ENCODE measurements at places on chromosomes 5 and 9.

GRCh38 chr5:52657247-52657645 lies 130.5 kb upstream of the ITGA1 start:
- no peak for DNase-seq

- DNase-seq = no peak
These were observed 222.8 kb downstream of the NR2F1-AS1 start for GRCh38 chr5:93358176-93358575.

DNA sequence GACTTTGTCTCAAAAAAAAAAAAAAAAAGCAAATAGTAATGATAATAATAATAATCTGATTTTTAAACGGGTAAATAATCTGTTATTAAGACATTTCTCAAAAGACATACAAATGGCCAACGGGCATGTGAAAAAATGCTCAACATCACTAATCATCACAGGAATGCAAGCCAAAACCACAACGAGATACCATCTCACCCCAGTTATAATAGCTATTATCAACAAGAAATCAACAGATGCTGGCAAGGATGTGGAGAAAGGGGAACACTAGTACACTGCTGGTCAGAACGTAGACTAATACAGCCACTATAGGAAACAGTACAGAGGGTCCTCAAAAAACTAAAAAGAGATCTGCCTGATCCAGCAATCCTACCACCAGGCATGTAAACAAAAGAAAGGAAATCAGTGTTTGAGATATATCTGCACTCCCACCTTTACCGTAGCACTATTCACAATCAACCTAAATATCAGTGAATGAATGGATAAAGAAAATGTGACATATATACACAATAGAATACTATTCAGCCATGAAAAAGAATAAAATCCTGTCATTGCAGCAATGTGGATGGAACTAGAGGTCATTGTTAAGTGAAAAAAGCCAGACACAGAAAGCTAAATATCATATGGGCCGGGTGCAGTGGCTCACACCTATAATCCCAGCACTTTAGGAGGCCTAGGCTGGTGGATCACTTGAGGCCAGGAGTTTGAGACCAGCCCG lies 24.9 kb downstream of the VAV2 start:
- DNase-seq = no peak

GRCh38 chr5:150779397-150780186 lies 1.0 kb downstream of the SMIM3 start:
- DNase-seq = no peak

DNA sequence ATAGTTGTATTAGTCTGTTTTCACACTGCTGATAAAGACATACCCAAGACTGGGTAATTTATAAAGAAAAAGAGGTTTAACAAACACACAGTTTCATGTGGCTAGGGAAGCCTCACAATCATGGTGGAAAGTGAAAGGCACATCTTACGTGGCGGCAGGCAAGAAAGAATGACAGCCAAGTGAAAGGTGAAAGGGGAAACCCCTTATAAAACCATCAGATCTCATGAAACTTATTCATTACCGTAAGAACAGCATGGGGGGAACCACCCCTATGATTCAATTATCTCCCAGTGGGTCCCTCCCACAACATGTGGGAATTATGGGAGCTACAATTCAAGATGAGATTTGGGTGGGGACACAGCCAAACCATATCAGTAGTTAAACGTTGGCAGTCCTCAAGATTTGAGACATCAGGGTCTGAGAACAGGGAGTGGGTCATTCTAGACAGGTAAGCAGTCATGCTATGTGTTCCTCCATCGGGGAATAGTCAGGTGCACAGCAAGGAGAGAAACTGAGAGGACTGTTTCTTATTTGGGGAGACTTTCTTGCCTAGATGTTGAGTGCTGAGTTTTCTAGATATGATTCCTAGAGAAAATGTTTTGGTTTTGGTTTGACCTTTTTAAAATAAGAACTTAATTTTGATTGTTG lies 45.8 kb upstream of the ENTREP1 start:
- DNase-seq = no peak

DNA sequence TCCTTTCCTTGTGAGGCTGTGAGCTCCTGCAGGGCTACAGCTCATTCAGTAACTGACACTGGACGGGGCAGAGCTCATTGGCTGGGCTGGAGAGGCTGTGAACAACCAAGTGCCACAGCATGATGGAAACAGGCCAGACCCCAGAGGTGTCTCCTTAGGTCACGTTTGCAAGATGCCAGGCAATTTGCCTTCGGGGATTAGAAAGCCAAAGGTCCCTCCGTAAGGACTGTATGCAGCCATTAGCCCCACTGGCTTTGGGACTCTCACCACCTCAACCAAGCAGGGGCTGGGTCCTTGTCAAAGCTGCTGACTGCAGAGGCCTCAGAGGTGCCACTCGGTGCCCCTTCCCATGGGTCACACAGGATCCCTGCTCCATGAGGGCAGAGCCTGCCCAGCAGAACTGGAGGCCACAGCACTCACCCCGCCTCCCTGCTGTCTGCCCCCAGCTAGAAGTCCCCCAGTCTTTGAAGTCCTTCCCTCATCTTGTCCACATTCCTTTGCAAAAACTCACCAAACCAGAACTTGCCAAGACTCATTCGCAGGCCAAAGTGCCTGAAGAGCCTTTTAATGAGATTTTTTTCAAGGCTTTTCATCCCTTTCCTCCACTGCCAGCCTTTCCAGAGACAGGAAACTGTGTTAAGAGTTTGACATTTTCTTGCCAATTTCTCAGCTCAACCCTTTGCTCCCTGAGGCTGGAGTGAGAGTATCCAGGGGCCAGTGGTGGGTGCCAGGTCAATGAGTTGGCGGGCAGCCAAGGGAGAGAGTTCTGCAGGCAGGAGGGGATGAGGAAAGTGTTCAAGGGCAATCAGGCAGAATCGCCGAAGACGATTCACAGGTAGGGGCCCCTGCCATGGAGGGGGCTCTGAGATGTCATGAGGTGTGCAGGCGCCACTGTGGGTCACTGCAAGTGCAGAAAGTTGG lies 39.7 kb upstream of the SLC25A51 start:
- DNase-seq = no peak

DNA sequence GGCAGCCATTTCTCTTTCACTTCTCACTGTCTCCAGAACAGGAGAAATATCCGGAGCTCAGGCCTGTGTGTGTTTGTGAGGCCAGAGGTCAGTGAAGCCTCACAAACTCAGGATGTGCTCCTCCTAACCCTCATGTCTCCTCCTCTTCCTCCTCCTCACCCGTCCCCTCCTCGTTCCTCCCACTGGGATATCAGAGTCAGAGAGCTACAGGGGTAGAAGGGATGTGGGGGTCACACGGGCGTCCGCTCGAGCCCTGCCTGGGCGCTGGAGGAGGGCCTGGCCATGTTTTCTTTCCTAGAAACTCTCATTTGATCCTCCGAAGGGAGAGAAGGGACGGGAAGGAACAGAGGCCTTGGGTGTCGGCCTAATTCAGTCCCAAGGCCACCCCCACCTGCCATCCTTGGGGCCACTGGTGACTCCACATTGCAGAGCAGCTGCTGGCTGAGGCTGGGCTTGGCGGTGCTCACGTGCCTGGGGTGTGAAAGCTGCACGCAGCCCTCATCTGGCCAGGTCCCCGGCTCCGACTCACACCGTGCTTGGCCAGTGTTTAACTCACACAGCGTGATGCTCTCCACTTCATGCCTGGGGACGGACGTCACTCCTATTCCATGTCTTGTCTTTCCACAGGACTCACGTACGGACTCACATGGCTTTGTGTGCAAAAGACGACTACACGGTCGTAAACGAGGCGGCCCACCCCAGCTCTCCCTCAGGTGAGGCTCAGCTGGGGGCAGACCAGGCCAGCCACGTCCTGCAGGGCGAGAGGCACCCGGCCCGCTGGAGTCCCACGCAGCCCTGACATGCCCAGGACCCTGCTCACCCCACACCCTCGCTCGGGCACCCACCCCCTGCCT lies 22.6 kb upstream of the SLC6A19 start:
- DNase-seq = no peak

GRCh38 chr5:143207058-143207457 lies 196.4 kb downstream of the NR3C1 start:
- no peak for DNase-seq

GRCh38 chr9:123232332-123232731 lies 36.1 kb downstream of the STRBP start:
- DNase-seq = no peak

- no peak for DNase-seq
These were observed 47.8 kb downstream of the SUSD1 start for GRCh38 chr9:112127281-112127680.
